ENCODE measurements at places on chromosomes 11 and 22. TPM values are rescaled to one million over a fixed set of nuclear protein-coding genes. Genes with fewer than 3 reads are reported as not detected.

SUSD2 gene
- total RNA-seq, result 13.3 TPM

TSSK2 gene
- total RNA-seq, result not detected

GRCh38 chr22:40684728-40685127, 5.4 kb downstream of the MCHR1 start:
- peaks cover 7% of the 10 kb centered on the region for H3K4me1 ChIP-seq
- H3K4me3 ChIP-seq, result no peak overlapping the region
- H3K27ac ChIP-seq, result no peak overlapping the region
- no peak for DNase-seq
- H3K27me3 ChIP-seq, result no peaks in the 10 kb centered on the region

- H3K4me3 ChIP-seq, result no peak overlapping the region
- H3K4me1 ChIP-seq, result no peaks in the 10 kb centered on the region
- no peak for DNase-seq
- no peaks in the 10 kb centered on the region for H3K27me3 ChIP-seq
- no peak overlapping the region for H3K27ac ChIP-seq
These were observed 13.8 kb upstream of the RBM4B start for GRCh38 chr11:66691311-66691980.

GRCh38 chr11:82315093-82315492, 418.6 kb downstream of the FAM181B start:
- no peaks in the 10 kb centered on the region for H3K36me3 ChIP-seq
- H3K4me1 ChIP-seq, result no peaks in the 10 kb centered on the region
- peaks cover 36% of the 10 kb centered on the region for H3K27me3 ChIP-seq
- H3K4me3 ChIP-seq, result no peak overlapping the region
- DNase-seq, result peak; percentile 55
